Activated naive CD4-positive, alpha-beta T cell treated with anti-CD3 and anti-CD28 coated beads, Interleukin-2, amount 10 ng/mL, durations not matched to agents 5 hours and 36 hours (primary cell): ENCODE measurements at places on chromosomes 2 and 18. TPM values are rescaled to one million over a fixed set of nuclear protein-coding genes. Genes with fewer than 3 reads are reported as not detected.

Gene GCG
- total RNA-seq: not detected

Gene KHK
- total RNA-seq: 11.1 TPM

Gene RNF125
- total RNA-seq: 34.1 TPM

Gene PRKAG3
- not detected for total RNA-seq

Gene KCNK3
- not detected for total RNA-seq

Gene NTSR2
- total RNA-seq: not detected

Gene COLEC12
- not detected for total RNA-seq

Gene FOXI3
- total RNA-seq: not detected

Gene LCT
- total RNA-seq: 0.13 TPM

Gene CRACDL
- total RNA-seq: 0.22 TPM

Gene HTRA2
- 39.7 TPM for total RNA-seq

Gene ALK
- total RNA-seq: not detected

Gene PAIP2B
- 2.2 TPM for total RNA-seq

Gene NCKAP5
- not detected for total RNA-seq

Gene MAL
- total RNA-seq: 366 TPM

Gene ABHD3
- total RNA-seq: 45.2 TPM

Gene ANKRD53
- total RNA-seq: not detected

Gene QPCT
- total RNA-seq: 0.48 TPM

Gene CFAP210
- not detected for total RNA-seq

Gene SFTPB
- total RNA-seq: not detected

Gene CCDC74A
- total RNA-seq: 3.8 TPM

Gene TLX2
- 0.63 TPM for total RNA-seq

Gene SLC9A2
- total RNA-seq: not detected

Gene TTN
- total RNA-seq: 11.0 TPM

Gene GFPT1
- 16.8 TPM for total RNA-seq

Gene MALL
- total RNA-seq: not detected

Gene EGR4
- 0.10 TPM for total RNA-seq

Gene SCN2A
- total RNA-seq: not detected

Gene GALNT3
- total RNA-seq: 8.5 TPM

Gene RAB6C
- not detected for total RNA-seq

Gene EIF5B
- total RNA-seq: 35.9 TPM

Gene COL4A4
- total RNA-seq: 0.03 TPM

Gene PRSS56
- total RNA-seq: not detected

Gene CDH20
- total RNA-seq: not detected

Gene C2orf66
- 0.17 TPM for total RNA-seq

Gene C1QL2
- total RNA-seq: not detected

Gene EN1
- not detected for total RNA-seq

Gene LANCL1
- total RNA-seq: 30.1 TPM

Gene SALL3
- total RNA-seq: not detected

Gene COQ10B
- total RNA-seq: 17.6 TPM

Gene DBI
- 141 TPM for total RNA-seq

Gene TYMS
- 244 TPM for total RNA-seq

Gene HOXD3
- total RNA-seq: not detected

Gene KIAA2012
- not detected for total RNA-seq

Gene EVX2
- not detected for total RNA-seq

Gene TMSB10
- 6,453 TPM for total RNA-seq

Gene KRTCAP3
- total RNA-seq: 7.1 TPM

Gene UGT1A6
- total RNA-seq: not detected

Gene LAMA1
- total RNA-seq: not detected

Gene CTAGE1
- not detected for total RNA-seq

Gene FHOD3
- total RNA-seq: not detected

Gene TSPYL6
- total RNA-seq: not detected

Gene POU3F3
- total RNA-seq: not detected

Gene DSG1
- not detected for total RNA-seq

Gene ZNF396
- 0.98 TPM for total RNA-seq

Gene CNDP1
- not detected for total RNA-seq

Gene ALMS1
- 27.2 TPM for total RNA-seq

Gene KIF5C
- total RNA-seq: 4.8 TPM
